ENCODE measurements at places on chromosomes 1 and 21.

DNA sequence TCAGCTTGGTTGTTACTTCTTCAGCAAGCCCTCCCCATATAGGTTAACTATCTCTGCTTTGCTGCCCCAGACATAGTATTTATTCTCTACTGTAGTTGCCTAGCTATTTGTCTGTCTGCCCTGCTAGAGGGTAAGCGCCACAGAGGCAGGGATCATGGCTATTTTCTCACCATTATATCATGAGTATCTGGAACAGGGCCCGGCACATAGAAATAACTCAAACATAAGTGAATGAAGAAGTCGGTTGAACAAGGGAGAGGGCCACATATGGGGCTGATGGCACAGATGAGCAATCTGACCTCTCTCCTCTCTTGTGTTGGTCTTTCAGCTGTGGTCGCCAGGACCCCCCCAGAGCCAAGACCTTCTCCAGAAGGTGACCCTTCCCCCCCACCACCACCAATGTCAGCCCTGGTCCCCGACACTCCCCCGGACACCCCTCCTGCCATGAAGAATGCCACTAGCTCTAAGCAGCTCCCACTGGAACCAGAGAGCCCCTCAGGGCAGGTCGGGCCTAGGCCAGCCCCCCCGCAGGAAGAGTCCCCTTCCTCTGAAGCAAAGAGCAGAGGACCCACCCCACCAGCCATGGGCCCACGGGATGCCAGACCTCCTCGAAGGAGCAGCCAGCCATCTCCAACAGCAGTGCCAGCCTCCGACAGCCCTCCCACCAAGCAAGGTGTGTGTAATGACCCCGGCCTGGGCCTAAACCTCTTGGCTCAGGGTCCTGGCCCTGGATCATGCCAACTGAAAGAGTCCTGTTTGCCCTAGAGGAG, 14.9 kb downstream of the MAP7D1 start:
- DNase-seq = no peak

DNA sequence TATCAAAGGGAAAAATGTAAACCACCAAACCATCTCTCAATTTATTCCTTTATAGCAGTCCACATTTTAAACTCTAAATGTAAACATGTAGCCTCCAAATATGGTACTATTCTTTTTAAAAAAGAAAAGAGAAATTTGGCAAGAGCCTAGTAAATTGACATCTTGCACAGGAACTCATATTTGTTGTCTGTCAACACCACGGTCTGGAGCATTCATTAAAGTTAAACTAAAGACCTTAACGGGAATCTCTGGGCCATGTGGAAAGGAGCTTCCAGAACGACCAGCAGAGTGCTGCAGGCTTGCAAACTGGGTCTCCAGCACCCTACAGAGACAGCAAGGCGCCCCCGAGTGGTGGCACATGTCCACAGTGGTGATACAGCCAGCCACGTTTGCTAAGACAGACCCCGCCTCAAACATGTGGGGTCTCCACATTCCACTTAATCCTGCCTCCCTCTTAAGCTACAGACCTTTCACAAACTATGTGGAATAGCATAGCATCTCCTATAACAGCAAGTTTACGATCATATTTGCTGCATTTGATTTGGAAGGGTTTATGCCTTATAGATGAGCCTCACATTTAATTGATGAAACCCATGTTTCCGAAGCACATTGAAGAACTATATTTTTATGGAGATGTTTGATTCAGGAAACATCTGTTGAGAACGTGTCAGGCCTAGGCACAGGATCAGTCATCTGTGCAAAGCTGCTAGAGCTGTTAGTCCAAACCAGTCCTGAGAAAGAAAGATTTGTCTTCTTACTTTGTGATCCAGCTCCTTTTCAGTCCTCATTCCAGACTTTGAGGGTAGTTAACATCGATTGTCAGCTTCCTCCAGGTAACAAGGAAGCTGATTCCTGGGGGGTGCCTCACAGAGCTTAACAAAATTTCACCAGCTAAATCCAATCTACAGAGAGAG, 96.4 kb upstream of the BACE2 start:
- DNase-seq = no peak

GRCh38 chr1:230356869-230357794, 69.0 kb downstream of the PGBD5 start:
- DNase-seq = no peak

DNA sequence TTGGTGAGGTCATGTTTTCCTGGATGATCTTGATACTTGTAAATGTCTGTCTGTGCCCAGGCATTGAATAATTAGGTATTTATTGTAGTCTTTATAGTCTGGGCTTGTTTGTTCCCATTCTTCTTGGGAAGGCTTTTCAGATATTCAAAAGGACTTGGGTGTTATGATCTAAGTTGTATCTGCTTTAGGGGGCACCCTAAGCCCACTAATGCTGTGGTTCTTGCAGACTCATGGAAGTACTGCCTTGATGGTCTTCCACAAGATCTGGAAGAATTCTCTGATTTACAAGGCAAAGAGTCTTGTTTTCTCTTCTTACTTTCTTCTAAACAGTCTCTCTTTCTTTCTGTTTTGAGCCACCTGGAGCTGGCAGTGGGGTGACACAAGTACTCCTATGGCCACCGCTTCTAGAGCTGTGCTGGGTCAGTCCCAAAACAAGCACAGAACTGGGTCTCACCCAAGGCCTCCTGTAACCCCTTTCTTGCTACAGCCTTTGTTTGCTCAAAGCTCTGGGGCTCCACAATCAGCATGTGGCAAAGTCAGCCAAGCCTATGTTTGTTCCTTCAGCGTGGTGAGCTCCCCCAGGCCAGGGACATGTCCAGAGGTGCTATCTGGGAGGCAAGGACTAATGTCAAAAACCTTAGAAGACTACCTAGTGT, 12.6 kb downstream of the VN1R5 start:
- DNase-seq = no peak

GRCh38 chr1:24481101-24481500, 21.5 kb upstream of the RCAN3 start:
- no peak for DNase-seq

DNA sequence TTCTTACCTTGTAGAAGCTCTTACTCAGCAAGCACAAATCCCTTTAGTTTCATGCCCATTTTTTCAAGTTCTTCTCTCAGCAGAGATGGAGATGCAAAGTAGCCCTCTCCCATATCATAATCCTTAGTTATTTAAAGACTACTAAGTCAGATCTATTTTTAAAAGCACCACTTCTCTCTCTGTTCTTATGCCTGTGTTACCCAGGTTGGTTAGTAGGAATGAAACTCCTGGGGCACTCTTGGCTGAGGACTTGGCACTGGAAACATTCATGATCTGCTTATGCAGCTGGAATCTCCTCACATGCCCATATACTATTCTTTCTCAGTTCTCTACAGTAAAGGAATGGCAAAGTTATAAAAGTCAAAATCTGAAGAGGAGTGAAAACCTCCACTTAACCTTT, 51.9 kb upstream of the PPP2R5A start:
- no peak for DNase-seq

DNA sequence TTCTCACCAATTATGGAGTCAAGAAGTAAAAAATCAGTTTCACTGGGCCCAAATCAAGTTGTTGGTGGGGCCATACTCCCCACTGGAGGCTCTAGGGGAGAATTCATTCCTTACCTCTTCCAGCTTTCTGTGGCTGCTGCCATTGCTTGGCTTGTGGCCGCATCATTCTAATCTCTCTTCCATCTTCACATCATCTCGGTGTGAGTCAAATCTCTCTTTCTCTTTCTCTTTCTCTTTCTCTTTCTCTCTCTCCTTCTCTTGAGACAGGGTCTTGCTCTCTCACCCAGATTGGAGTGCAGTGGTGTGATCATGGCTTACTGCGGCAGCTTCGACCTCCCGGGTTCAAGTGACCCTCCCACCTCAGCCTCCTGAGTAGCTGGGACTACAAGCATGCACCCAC, 28.1 kb downstream of the FAM89A start:
- no peak for DNase-seq

DNA sequence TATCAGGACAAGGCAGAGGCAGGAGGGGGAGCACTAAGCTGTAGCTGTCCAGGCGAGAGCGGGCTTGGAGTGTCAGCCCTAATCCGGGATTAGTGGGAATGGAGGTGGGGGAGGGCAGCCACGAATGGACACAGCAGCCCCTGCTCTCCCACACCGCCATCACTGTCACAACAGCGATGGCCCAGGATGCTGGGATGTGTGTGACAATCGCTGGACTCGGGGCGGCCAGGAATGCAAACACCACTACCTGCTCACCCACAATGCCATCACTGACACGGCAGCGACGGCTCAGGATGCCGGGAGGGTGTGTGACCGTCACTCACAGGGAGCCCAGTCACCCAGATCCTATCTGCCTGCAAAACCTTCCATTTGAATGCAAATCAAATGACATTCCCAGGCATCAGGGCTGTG, 2.9 kb downstream of the C2CD2 start:
- no peak for DNase-seq

GRCh38 chr1:8455700-8456307, 137.9 kb downstream of the SLC45A1 start:
- no peak for DNase-seq

DNA sequence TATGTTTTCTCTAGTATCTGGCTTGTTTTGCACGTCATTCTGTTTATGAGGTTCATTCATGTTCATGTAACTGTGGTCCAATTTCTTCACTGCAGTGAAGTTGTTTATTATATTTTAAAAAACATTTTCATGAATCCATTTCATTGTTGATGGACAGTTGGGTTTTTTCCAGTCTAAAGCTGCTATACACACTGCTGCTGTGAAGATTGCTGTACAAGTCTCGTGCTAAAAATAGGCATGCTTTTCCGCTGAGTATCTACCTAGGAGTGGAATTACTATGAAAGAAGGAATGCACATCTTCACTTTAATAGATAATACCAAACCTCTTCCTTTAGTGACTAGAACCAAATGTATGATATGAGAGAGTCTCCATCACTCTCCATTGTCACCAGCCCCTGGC, 49.0 kb upstream of the ETS2 start:
- no peak for DNase-seq

- no peak for DNase-seq
These were observed 30.3 kb downstream of the ZNF362 start for GRCh38 chr1:33286451-33287185.

DNA sequence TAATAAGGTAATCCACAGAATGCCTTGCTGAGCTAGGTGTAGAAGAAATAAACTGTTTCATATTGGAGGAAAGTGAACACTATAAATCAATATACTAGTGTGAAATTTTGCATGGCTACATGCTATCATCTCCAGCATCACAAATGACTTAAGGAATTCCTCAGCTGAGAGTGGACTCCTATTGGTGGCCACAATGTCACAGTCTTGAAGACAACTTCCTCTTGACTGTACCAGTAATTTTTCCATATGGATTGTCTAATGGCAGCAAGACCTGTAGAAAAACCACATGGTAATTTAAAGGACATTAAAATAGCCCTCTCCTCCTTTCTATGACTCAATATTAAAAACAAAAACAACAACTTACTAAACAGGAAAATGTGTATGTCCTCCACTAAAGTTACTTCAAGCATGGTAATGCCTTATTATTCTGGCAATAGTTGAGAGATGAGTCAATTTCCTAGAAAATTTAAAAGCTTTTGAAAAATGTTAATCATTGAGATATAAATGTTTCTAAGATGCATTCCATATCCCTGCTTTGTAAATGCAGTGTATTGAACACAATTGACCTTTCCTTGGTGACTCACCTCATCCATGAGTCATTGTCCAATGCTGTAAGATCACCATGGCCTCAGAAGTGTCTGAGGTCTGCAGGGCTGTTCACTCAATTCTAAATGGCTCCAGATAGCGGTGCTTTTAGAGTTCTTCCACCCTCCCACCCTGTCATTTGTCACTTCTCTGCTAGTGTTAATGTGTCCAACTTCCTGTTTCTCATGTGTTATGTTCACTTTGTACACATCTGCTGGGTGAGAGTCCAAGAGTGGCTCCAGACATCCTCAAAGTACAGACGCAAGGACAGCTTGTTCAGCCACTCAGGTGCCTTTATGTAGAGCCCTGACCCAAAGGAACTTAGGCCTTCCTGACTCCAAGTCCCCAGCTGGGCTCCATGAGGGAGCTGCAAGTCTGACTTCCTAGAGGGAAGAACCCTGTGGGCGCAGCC, 32.8 kb upstream of the DNASE2B start:
- no peak for DNase-seq

DNA sequence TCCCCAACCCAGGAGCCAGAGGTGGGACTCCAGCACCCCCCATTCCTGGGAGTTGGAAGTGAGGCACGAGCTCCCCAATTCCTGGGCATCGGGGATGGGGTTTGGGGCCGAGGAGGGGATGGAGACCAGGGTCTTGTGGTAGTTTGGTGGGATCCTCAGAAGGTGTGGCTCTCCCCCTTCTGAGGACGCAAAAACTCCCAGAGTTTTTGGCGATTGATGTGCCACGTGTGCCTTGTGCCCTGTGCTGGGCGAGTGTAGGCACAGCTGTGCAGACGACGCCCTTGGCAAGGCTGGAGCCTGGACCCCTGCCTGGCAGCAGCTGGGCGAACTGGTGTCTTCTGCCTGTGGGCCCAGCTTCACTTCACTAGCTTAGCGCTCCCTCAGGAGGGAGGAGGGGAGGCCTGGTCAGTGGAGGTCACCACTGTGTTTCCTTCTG, 2.6 kb downstream of the GUK1 start:
- no peak for DNase-seq

DNA sequence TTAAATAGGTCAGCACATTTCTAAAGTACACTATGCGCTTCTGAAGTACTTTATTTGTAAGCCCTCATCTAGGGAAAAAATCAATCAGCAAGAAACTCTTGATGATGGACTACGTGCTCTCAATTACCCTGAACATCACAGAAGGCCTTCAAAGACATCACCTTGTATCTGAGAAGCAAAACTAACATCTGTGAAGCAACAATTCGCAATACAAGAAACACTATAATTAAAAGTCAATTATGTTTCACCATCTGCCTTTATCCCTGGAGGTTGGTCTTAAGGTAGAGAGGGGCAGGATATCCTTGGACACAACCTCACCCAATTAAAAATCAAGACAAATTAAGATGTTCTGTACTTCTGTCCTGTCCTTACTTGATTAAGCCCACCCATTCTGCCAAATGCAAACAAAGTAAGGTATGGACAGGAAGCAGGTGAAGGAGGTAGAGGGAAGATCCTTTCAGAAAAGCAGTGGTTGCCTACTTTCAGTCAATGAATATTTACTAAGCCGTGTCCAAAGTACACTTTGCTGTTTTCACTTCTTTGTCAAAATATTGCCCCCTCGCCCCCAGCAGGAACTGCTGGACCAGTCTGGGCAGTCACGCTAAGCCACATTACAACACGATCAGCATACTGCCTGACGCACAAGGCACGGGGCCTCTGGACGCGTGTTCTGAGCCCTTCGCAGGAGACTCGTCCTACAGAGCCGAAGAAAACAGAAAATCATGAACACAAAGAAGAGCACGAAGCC, 887 bp downstream of the SLC19A2 start:
- peak; percentile 19 for DNase-seq
